Head of caudate nucleus (tissue), 42 donors: ENCODE measurements at places on chromosomes 5 and 9.

DNA sequence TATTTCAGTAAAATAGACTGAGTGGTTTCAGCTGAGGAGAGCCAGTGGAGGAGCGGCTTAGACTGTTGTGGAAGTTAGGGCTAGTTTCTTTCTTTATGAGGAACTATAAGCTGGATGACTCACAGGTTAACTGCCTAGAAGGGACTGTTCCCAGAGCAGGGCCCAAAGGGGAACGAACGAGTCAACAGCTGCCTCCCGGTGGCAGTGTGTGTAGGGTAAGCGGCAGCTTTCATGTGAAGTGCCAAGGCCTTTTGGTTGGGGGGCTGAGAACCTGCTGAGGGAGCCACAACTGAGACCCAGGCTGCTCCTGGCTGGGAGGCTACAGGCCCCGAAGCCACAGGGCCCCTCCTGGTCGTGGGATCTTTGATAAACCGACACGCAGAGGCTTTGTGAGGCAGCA, 7.0 kb downstream of the SQSTM1 start:
- no peak for DNase-seq

GRCh38 chr5:68739752-68740151, 354.1 kb upstream of the SLC30A5 start:
- no peak for DNase-seq

- DNase-seq, result no peak
Observed at GRCh38 chr5:91956738-91957137, 573.6 kb upstream of the ARRDC3 start.

DNA sequence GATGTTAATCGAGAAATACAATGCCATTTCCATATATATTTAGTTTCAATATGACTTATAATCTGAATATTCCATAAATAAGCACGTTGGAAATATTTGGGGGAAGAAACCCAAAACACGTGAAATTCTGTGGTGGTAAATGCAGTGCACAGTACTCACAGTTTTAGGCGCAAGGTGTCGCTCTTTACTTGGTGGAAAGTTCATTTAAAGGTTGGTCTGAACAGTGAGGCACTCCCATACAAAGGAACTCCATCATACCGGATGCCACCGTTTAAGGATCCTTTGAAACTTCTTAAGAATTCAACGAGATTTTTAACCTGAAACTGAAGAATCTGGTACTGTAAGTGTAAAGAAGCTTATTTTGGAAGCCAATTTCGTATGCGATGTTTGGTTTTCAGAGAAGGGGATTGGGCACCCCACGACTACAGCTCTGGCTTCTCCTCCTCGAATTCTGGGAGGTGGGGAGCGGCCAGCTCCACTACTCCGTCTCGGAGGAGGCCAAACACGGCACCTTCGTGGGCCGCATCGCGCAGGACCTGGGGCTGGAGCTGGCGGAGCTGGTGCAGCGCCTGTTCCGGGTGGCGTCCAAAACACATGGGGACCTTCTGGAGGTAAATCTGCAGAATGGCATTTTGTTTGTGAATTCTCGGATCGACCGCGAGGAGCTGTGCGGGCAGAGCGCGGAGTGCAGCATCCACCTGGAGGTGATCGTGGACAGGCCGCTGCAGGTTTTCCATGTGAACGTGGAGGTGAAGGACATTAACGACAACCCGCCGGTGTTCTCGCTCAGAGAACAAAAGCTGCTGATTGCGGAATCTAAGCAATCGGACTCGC, at the start of gene PCDHA11:
Gene PCDHA11 (plus strand): TSS at position 237 of the 834 bp plus-strand sequence. CDS start 147 bp downstream, at position 384.
- DNase-seq, result peak; percentile 36

GRCh38 chr5:77971776-77972468, 195.8 kb upstream of the TBCA start:
- DNase-seq, result no peak

- peak; percentile 38 for DNase-seq
Observed at GRCh38 chr5:132493241-132493640, 2.7 kb upstream of the IRF1 start.

DNA sequence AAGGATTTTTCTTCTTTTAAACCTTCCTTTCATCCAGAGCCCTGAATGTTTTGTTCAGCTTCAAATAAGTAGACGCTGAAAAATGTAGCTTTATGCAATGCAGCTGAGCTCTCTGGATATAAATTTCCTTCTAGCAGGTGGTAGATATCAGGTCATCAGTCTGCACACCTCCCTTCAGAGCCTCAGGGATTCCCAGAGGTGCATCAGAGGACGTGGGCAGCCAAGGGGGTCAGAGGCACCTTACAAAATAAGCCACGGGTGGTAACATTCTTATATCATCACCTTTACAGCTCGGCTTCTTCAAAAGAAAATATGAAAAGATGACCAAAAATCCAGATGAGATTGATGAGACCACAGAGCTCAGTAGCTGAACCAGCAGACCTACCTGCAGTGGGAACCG, 19.3 kb downstream of the MOCS2 start:
- no peak for DNase-seq

DNA sequence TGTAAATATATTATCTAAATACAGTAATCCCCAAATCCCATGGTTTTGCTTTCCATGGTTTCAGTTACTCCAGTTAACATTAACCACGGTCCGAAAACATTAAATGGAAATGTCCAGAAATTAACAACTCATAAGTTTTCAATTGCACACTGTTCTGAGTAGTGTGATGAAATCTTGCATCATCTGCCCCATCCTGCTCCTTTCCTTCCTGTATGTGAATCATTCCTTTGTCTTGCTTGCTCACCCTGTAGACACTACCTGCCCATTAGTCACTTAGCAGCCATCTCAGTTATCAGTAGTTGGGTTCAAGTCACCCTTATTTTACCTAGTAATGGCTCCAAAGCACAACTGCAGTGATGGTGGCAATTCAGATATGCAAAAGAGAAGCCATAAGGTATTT, 1568.5 kb upstream of the WWC1 start:
- DNase-seq, result no peak

DNA sequence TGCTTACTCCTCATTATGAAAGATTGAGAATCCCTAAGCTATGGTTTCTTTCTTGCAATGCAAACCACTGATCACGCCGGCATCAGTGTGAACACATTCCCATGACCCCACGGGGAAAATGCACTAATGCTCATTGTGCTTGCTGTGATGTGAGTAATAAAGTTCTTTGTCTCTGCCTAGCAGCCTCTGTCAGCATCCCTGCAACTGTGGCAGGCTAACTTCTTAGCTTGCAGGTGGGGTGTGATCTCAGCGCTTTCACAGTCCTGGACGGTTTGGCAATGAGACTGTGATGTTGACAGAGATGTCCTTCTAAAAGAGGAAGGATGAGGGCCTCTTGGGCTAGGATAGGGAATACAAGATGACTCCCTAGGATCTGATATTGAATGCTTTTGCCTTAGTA, 1218.7 kb downstream of the EFNA5 start:
- no peak for DNase-seq

GRCh38 chr5:15539951-15540350, 40.0 kb downstream of the FBXL7 start:
- DNase-seq, result no peak

DNA sequence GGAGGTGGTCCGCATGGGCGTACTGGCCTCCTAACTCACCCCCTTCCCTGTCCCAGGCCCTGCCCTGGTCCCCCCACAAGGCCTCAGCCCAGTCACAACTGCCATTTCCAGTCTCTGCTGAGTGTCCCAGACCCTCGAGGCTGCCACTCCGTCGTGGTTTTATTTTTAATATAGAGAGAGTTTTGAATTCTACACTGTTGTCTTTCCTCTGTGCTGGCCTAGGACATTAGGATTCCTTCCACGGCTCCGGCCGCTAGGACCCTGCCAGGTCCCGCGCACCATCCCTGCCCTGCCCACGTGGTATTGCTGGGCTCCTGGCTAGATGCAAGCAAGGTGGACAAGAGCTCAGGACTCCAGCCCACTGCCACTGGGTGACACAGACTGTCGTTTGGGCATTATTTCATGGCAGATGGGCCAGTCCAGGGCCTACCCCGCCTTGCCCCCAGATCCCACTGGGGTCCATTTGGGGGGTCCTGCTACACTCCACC, 53.3 kb downstream of the SAR1B start:
- no peak for DNase-seq

DNA sequence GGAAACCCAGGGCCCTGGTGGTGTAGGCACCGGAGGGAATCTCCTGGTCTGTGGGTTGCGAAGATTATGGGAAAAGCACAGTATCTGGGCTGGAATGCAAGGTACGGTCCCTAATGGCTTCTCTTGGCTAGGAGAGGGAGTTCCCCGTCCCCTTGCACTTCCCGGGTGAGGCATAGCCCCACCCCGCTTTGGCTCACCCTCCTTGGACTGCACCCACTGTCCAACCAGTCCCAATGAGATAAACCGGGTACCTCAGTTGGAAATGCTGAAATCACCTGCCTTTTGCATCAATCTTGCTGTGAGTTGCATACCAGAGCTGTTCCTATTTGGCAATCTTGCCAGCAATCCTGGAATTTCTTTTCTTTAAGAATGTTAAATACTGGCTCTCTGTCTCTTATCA, 1429.1 kb downstream of the MAT2B start:
- DNase-seq, result no peak
